ENCODE measurements at places on chromosomes 3 and 15.
A peak's percentile ranks its signal among the peaks of the same experiment; 100 is the strongest.

- H3K4me3 ChIP-seq: no peak overlapping the region
- no peak overlapping the region for H3K27ac ChIP-seq
- H3K27me3 ChIP-seq: no peaks in the 10 kb centered on the region
- peaks cover 9% of the 10 kb centered on the region for H3K36me3 ChIP-seq
- no peaks in the 10 kb centered on the region for H3K4me1 ChIP-seq
Measured at GRCh38 chr3:99780749-99781148, 36.9 kb upstream of the CMSS1 start.

GRCh38 chr3:177944228-177944661 is 592.0 kb upstream of the KCNMB2 start:
- H3K27ac ChIP-seq: no peak overlapping the region
- no peaks in the 10 kb centered on the region for H3K4me1 ChIP-seq

- no peaks in the 10 kb centered on the region for H3K4me1 ChIP-seq
- DNase-seq: no peak
- H3K36me3 ChIP-seq: no peaks in the 10 kb centered on the region
- no peak overlapping the region for H3K27ac ChIP-seq
- no peaks in the 10 kb centered on the region for H3K27me3 ChIP-seq
Measured at GRCh38 chr3:128321418-128321817, 145.3 kb downstream of the DNAJB8 start.

- peak overlapping the region; percentile 74 for H3K27ac ChIP-seq
- H3K4me3 ChIP-seq: no peak overlapping the region
- H3K27me3 ChIP-seq: no peaks in the 10 kb centered on the region
- H3K4me1 ChIP-seq: peaks cover 18% of the 10 kb centered on the region
Measured at GRCh38 chr15:90560229-90560776, 30.6 kb downstream of the CRTC3 start.

DNA sequence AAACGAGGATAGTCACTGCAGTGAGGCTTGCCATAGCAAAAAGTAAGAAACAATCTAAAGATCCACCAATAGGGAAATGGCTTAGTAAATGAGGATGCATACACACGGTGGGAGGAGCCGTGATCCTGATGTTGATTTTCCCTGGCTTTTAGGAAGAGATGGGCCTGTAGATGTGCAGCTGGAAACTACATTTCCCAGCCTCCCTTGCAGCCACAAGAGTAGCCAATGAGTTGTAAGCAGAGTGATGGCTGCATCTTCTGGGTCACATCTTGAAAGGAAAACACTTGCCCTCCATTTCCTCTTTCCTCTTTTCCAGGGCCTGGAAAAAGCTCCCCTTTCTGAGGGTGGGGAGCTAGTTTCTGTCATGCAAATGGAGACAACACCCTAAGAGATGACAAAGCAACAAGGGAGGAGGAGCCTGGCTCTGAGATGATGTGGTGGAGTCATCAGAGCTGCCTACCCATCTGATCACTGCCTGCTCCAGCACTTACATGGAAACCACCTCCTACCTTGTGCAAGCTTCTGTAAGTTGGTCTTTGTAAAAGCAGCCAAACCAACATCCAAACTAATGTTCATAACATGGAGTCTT is 139.1 kb downstream of the TLE3 start:
- H3K27ac ChIP-seq: no peak overlapping the region
- H3K36me3 ChIP-seq: no peaks in the 10 kb centered on the region
- no peak for DNase-seq
- peaks cover 10% of the 10 kb centered on the region for H3K27me3 ChIP-seq

DNA sequence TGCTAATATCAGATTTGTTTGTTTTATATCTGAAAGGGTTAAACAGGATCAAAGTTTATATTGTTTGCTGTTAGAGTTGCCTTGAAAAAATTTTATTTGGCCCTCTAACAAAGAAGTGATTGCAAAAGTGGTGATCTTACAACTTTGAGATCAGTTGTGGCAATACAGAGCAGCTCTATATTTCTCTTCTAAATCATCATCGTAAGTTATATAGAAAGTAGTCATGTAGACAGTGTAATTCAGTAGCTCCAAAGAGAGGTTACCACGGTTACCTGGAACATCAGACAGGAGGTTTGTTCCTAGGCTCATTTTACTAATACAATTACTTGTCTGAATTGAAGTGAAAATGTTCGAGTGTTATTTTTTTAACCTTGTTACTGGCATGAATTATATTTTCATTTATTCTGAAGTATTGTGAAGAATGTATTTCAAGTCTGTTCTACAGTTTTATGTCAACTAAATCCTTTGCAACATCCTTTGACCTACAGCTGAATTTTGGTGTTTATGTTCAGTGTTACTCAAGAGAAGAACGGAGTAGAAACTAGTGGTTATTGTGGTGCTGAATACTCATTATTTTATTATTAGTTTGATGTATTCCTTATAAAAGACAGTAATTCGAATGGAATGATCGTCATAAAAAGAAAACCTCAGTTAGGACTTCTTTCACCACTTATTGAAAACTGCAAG is 214.2 kb downstream of the NAALADL2 start:
- no peaks in the 10 kb centered on the region for H3K4me1 ChIP-seq
- no peak overlapping the region for H3K4me3 ChIP-seq
- no peak for DNase-seq

GRCh38 chr15:65752151-65752700 is 39.9 kb downstream of the DENND4A start:
- no peaks in the 10 kb centered on the region for H3K4me1 ChIP-seq
- no peak overlapping the region for H3K27ac ChIP-seq
- no peak overlapping the region for H3K4me3 ChIP-seq
- no peaks in the 10 kb centered on the region for H3K27me3 ChIP-seq

- no peaks in the 10 kb centered on the region for H3K27me3 ChIP-seq
- no peaks in the 10 kb centered on the region for H3K4me1 ChIP-seq
- no peak overlapping the region for H3K4me3 ChIP-seq
- no peak overlapping the region for H3K27ac ChIP-seq
Measured at GRCh38 chr3:177367788-177368187, 170.5 kb upstream of the TBL1XR1 start.

- no peaks in the 10 kb centered on the region for H3K4me1 ChIP-seq
- H3K4me3 ChIP-seq: no peak overlapping the region
- H3K27me3 ChIP-seq: peaks cover 23% of the 10 kb centered on the region
- H3K27ac ChIP-seq: no peak overlapping the region
Measured at GRCh38 chr15:96746665-96747064, 416.2 kb downstream of the NR2F2 start.

Measured in RWPE2 (cell line).